PC-3 (cell line): ENCODE measurements at places on chromosomes 16 and 17. TPM values are rescaled to one million over a fixed set of nuclear protein-coding genes. Genes with fewer than 3 reads are reported as not detected.

- H3K27me3 ChIP-seq = no peaks in the 10 kb centered on the region
- no peak overlapping the region for H3K27ac ChIP-seq
- H3K4me3 ChIP-seq = peak overlapping the region; percentile 85
- no peak for DNase-seq
- peaks cover 9% of the 10 kb centered on the region for H3K4me1 ChIP-seq
- no peaks in the 10 kb centered on the region for H3K36me3 ChIP-seq
Observed at GRCh38 chr17:7403043-7403726, 712 bp downstream of the TMEM256 start.

- peaks cover 50% of the 10 kb centered on the region for H3K4me1 ChIP-seq
- peak; percentile 19 for DNase-seq
- no peaks in the 10 kb centered on the region for H3K27me3 ChIP-seq
- peaks cover 19% of the 10 kb centered on the region for H3K36me3 ChIP-seq
Observed at GRCh38 chr16:67240506-67240905, 6.8 kb downstream of the FHOD1 start.

DNA sequence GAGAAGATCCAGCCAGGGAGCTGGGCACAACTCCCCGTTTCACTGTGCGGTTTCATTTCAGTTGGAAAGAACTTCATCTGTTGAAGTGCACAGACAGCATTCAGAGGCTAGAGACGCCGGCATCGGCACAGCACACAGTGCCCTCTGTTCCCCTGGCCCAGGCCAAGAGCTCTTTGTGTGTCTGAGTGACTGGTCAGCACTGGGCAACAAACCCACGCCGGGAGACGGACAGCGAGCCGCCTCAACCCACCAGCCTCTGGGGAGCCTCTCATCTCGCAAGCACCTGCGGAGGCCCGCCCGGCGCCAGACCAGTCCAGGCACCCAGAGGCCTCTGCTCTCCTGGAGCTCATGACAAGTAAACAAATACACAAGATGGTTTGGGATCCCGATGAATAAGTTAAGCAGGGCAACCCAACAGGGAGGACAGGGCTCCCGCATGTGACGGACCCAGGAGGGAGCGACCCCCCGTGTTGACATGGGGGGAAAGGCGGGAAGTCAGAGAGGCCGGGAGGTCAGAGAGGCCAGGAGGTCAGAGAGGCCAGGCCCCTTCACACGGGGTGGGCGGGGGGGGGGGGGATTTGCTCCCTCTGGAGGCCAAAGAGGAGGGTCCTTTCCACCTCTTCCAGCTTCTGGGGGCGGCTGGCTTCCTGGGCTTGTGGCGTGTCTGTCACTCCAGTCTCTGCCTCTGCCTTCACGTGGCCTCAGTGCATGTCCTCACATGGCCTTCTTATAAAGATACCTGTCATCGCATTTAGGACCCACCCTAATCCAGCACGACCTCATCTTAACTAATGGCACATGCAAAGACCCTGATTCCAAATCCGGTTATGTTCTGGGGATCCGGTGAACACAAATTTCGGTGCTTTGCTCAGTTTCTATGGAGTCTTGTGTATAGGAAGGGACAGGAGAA is 25.8 kb upstream of the KLHDC4 start:
- no peaks in the 10 kb centered on the region for H3K27me3 ChIP-seq
- DNase-seq = no peak
- no peak overlapping the region for H3K27ac ChIP-seq
- peaks cover 17% of the 10 kb centered on the region for H3K4me1 ChIP-seq

GRCh38 chr16:11677451-11677951 is 9.2 kb downstream of the SNN start:
- DNase-seq = no peak
- H3K4me3 ChIP-seq = no peak overlapping the region
- no peaks in the 10 kb centered on the region for H3K27me3 ChIP-seq
- H3K36me3 ChIP-seq = no peaks in the 10 kb centered on the region; the same call in 1 of the 2 replicates

GRCh38 chr17:55699181-55699860 is 23.3 kb downstream of the TMEM100 start:
- peak; percentile 24 for DNase-seq
- no peak overlapping the region for H3K27ac ChIP-seq
- H3K4me3 ChIP-seq = no peak overlapping the region
- H3K36me3 ChIP-seq = no peaks in the 10 kb centered on the region
- H3K4me1 ChIP-seq = no peaks in the 10 kb centered on the region

DNA sequence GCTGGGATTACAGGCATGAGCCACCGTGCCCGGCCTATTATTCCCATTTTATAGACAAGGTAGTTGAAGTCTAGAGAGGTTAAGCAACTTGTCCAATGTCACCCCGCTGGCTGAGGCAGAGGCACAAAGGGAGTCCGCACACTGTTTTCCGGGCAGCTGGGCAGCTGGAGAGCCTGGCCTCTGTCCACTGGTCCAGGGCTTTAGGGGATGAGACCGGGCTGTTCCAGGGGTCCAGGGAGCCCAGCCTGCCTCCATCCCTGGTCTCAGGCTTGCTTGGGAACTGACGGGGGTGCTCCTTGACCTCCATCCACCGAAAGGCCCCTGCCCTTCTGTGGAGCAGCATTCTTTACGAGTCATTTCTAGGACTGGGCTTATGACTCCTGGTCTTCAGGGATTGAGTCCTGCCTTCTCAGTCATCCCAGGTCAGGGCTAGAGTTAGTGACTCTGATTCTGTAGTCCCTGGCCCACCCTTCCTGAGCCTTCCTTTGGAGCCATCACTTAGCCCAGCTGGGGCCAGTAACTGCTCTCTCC is 37.5 kb downstream of the SOCS3 start:
- no peaks in the 10 kb centered on the region for H3K27me3 ChIP-seq
- no peak for DNase-seq
- peaks cover 8% of the 10 kb centered on the region for H3K4me1 ChIP-seq
- no peak overlapping the region for H3K4me3 ChIP-seq
- no peak overlapping the region for H3K27ac ChIP-seq

DNA sequence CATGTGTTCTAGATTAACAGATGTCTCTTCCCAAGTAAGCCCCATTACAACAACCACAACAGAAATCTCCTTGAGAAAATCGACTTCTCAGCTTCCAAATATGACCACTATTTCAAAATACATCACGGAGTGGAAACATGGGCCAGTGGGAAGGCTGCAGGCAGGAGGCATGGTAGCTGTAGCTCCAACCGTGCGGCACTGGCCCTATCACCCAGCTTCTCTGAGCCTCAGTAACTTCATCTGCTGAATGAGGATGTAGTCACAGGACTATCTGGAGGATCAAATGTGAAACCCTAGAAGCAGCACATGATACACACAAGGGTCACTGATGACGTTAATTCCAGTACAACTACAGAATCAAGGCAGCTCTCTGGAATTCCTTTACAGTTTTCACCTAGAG is 112.2 kb downstream of the VPS53 start:
- 0 out of 2 replicates have a peak, but pooled peaks cover 1% of the 10 kb centered on the region for H3K4me1 ChIP-seq
- DNase-seq = no peak
- H3K27ac ChIP-seq = no peak overlapping the region
- peaks cover 8% of the 10 kb centered on the region; the same call in 1 of the 2 replicates for H3K36me3 ChIP-seq
- no peaks in the 10 kb centered on the region for H3K27me3 ChIP-seq

GRCh38 chr17:48155889-48156611 is 48.5 kb downstream of the SNX11 start:
- no peak for DNase-seq
- H3K36me3 ChIP-seq = no peaks in the 10 kb centered on the region
- no peak overlapping the region for H3K27ac ChIP-seq
- no peak overlapping the region for H3K4me3 ChIP-seq

DNA sequence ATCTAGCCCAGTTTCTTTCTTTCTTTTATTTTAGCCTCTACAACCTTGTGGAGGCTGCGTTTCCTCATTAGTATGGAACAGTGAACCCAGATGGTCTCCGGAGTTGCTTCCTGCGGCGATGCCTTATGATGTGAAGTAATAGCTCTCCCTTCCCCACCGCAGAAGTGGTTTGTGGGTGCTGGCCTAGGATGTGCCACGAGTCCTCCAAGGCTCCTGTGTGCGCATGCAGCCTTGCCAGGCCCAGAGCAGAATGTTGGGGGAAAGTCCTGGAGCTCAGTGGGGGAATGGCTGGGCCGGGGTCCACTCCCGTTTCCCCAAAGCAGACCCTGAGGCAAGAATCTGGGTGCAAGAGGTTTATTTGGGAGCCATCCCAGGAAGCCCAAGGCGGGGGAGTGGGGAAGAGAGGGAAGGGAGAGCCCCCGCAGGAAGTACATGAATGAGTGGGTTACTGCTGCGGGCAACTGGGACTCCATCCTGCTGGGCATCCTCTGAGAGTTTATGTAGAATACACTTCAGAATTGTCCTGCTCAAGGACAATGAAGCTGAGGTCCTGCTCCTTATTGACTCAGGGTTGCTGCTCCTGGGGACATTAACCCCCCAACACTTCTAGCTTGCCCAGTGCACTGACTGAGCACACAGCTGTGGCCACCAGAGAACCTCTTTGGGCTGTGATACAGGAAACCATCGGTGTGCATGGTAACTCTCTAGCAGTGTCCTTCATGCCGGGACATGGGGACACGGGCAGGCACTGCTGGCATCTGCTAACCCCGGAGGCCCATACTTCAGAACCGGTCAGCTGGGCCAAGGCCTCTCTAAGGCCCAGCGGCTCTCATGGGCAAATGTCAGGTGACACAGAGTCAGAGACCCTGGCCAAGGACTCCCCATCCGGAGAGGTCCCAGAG is 3.7 kb upstream of the HCRT start:
- DNase-seq = no peak
- no peaks in the 10 kb centered on the region for H3K27me3 ChIP-seq
- no peak overlapping the region for H3K27ac ChIP-seq
- no peaks in the 10 kb centered on the region for H3K4me1 ChIP-seq
- H3K4me3 ChIP-seq = no peak overlapping the region

- H3K4me1 ChIP-seq = peaks cover 21% of the 10 kb centered on the region
- H3K4me3 ChIP-seq = peak overlapping the region; percentile 87
- no peaks in the 10 kb centered on the region for H3K36me3 ChIP-seq
- no peaks in the 10 kb centered on the region for H3K27me3 ChIP-seq
- DNase-seq = no peak
Observed at GRCh38 chr16:22375117-22375962, 921 bp upstream of the CDR2 start.

GRCh38 chr16:31064882-31065461 is 9.1 kb downstream of the ZNF668 start:
- DNase-seq = peak; percentile 24
- H3K36me3 ChIP-seq = peaks cover 4% of the 10 kb centered on the region; the same call in 1 of the 2 replicates
- H3K27me3 ChIP-seq = no peaks in the 10 kb centered on the region
- no peaks in the 10 kb centered on the region for H3K4me1 ChIP-seq

DNA sequence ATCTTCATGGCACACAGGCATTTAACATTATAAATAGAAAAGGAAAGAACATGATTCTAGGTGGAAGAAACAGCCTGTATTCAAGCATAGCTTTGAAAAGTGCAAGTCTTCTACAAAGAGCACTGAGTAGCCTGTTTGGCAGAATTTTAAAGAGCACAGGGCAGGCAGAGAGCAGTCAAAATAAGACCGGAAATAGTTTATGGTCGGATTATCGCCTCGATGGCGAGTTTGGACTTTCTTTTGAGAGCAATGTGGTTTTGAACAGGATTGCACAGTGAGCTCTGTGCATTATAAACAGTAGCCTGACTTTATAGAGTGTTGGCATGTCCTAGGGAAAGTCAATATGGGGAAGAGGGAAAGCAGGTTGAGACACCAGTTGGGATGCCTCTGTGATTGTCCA is 6.2 kb upstream of the TMEM100 start:
- peaks cover 16% of the 10 kb centered on the region for H3K4me1 ChIP-seq
- no peak overlapping the region for H3K27ac ChIP-seq
- H3K4me3 ChIP-seq = no peak overlapping the region
- DNase-seq = no peak

The MRPL45 gene
- 31.4 and 34.3 TPM in 2 replicates for total RNA-seq

The TPSG1 gene
- not detected in 2 replicates for total RNA-seq

The KIF2B gene
- not detected in 2 replicates for total RNA-seq

The MYO15A gene
- total RNA-seq = 0.26 TPM in 1 of 2 replicates, not detected in the other

The PIRT gene
- total RNA-seq = not detected in 2 replicates

The RHBDL3 gene
- not detected in 2 replicates for total RNA-seq

The NDRG4 gene
- 14.2 and 26.6 TPM in 2 replicates for total RNA-seq

The ANKRD40CL gene
- not detected in 2 replicates for total RNA-seq
